ENCODE measurements at places on chromosomes 5 and 9.
A peak's percentile ranks its signal among the peaks of the same experiment; 100 is the strongest.

GRCh38 chr5:123087173-123088030, 1.6 kb upstream of the PRDM6 start:
- DNase-seq = no peak

DNA sequence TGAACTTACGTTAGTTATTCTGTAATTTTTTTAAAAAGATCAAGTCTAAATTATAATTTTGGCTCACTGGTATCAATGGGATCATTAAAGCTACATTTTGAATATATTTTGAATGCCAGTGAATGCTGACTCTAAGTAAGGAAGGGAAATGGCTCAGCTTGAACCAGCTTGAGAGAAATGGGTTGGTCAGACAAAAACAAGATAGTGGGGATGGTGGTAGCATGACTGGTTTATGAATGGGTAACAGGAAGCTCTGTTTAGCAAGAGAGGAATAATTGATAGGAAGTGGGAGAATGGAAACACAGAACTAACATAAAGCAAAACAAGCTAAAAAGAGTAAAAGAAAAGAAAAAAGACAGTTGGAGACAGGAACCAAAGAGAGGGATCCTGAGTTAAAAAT, 220.2 kb downstream of the ADAMTS6 start:
- no peak for DNase-seq

DNA sequence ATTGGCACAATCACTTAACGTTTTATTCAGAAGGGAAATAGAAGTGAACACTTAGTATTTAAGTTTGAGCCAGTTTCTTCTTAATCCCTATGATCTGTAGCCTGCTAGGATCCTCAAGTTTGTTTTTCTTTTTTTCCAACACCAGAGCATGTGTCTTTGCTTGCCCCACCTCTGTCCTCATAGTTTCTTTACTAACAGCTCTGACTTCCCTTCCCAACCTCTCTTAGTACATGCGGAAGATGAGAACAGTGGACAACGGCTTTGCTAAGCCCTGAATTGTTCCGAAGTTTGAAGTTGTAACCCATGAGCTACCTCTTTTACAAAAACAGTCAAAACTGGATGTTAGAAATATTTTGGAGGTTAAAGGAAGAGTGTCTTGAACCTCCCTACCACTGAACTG, 61.7 kb upstream of the TAF11L2 start:
- DNase-seq = no peak

- DNase-seq = no peak
These were observed 38.1 kb downstream of the SLC12A2 start for GRCh38 chr5:128121651-128122050.

- DNase-seq = no peak
These were observed 66.1 kb downstream of the PAPPA start for GRCh38 chr9:116219686-116220085.

- DNase-seq = peak; percentile 46
These were observed 161.2 kb upstream of the PITX1 start for GRCh38 chr5:135195270-135195608.

GRCh38 chr9:137552022-137552768, 516 bp downstream of the MRPL41 start:
- DNase-seq = no peak

DNA sequence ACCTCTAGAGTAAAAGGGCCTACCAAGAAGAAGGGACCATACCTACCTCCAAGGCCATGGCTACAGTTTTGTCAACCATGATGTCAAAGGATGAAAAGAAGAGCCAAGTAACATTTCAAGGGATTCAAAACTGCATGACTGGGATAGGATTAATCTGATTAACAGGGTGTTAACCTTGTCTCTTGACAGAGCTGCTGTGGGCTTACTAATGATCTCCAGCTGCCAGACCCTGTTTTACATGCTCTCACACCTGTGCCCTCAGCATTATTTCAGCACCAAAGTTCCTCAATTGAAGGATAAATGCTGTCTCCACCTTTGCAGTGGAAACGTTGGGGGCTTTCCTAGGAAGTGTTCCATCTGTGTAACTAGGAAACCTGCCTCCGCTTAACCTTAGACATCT, 78.3 kb downstream of the DMAC1 start:
- no peak for DNase-seq

GRCh38 chr9:1978941-1979340, 36.2 kb upstream of the SMARCA2 start:
- DNase-seq = peak; percentile 77

- DNase-seq = no peak
These were observed 127.3 kb downstream of the XRCC4 start for GRCh38 chr5:83204651-83205050.

DNA sequence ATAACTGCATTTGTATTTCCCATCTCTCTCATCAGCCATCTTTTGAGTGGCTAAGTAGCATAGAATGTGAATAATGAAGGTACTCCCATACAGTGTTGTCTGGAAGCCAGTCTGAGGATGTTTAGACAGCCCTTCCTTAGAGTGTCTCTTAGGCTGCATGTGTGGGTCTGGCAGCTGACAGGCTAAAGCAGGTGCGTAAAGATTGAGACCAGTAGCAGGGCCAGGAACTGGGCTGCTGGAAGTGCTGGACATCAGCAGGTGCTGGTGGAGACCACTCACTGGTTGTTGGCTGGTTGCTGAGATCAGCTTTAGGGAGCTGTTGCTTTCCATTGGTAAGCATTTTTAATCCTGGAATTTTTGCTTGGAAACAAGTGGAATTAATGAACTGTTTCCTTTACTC, 197.5 kb downstream of the PCSK5 start:
- no peak for DNase-seq

GRCh38 chr9:31112491-31112890, 1272.0 kb upstream of the ACO1 start:
- DNase-seq = no peak

GRCh38 chr5:142743592-142744441, 26.4 kb upstream of the ARHGAP26 start:
- peak; percentile 41 for DNase-seq

- DNase-seq = peak; percentile 23
These were observed 7.1 kb upstream of the PLK2 start for GRCh38 chr5:58466939-58467338.

GRCh38 chr5:133051061-133051541, 712 bp upstream of the HSPA4 start:
- no peak for DNase-seq

DNA sequence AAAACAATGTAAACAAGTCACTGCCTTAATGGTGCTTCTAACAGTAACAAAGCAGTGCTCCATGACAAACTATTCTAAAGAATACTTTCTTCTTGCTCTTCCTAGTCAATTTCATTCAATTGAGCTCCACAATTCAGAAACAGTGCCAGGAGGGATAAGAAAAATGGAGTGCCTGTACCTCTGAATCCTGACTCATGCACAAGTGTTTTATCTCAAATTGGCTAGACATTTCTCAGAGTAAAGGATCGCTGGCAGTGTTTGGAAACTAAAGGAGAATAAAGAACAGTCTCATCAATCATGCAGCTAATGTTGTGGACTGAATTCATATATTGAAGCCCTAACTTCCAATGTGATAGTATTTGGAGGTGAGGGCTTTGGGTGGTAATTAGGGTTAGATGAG, 27.6 kb downstream of the SLC25A51 start:
- DNase-seq = no peak

DNA sequence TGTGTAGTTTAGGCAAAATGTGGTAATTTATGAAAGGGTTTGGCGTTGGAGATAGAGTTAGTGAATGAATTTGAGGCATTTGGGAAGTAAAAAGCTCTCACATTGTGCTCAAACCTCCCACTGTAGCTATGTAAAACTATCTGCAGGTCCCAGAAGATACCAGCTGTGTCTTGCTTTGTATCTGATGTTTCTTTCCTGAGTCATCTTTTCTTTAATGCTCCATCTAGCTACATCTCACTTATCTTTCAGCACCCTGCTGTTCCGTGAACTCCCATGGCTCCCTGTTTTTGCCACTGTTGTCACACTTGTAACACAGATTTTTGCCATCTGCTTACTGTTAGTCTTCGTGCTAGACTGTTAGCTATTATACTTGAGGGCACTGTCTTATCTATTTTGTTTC, 253.1 kb downstream of the NPR3 start:
- DNase-seq = peak; percentile 16

GRCh38 chr9:76573905-76574760, 115.2 kb downstream of the GCNT1 start:
- peak; percentile 23 for DNase-seq

GRCh38 chr9:125549465-125549871, 157.5 kb downstream of the MAPKAP1 start:
- DNase-seq = no peak

DNA sequence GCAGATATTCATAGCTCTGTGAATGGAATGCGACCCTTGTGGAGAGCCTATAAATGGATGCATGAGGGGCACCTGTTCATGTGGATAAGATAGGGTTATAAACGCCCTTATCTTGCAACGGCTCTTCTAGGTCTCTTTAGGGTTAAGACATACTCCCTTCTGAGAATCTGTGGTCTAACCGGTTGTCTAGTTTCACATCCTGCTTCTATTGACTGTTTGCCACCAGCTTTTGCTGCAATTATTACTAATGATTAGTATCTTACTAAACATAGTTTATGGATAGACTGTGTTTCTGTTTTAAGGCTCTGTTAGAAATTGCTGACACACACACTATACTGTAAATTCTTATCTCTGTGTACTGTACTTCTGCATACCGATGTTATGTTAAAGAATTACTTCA, 198.9 kb upstream of the CYLC2 start:
- no peak for DNase-seq

- peak; percentile 56 for DNase-seq
These were observed 14.6 kb upstream of the PRR16 start for GRCh38 chr5:120449501-120449900.

GRCh38 chr9:22045423-22045822, 36.3 kb upstream of the CDKN2B start:
- no peak for DNase-seq

DNA sequence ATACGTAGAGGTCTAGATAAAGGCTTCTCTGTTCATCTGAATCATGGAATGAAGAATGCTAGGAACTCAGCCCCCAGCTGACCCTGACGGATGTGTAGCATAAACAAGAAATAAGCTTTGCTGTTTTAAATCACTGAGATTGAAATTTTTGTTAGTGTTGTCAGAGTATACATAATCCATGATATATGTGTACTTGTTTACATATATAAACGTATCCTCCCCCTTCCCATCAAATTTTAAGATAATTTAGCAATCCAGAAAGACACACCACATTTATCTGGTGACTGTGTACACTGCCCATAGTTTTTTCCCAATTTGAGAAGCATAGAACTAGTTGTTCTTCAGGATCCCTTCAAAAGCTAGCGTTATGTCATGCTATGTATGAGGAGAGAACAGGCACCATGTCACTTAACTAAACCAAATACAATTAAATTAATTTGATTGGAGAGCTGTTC, 80.8 kb upstream of the OSMR start:
- DNase-seq = peak; percentile 86

DNA sequence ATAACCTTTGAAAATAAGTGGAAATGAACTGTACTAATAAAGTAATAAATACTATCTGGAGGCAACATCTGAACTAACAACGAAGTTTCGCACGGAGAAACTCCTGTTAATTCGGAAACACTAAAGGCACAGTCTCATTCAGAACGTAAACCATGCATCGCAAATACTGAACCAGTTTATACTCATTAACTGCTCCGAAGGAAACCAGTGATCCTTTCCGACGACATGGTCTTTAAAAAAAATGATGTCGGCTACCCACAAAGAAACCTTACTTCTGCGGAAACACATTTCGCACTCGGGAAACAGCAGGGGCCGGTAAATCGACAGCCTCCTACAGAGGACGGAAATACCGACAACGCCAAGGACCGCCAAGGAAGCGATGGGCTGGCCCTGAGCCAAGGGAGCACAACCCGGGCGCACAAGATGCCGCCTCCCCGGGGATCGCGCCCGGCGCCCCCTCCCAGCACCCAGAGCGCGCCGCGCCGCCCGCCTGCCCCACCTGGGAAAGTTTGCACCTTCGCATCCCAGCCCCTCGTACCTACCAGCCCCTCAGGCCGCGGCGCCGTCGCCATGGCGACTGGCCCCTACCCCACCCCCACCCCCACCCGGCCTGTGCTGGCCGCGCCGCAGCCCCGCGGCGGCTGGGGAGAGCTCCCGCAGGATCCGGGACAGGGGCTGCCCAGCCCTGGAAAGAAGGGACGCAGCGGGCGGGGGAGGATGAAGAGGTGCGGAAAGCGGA, 732 bp downstream of the PRKAA1 start:
- peak; percentile 76 for DNase-seq

DNA sequence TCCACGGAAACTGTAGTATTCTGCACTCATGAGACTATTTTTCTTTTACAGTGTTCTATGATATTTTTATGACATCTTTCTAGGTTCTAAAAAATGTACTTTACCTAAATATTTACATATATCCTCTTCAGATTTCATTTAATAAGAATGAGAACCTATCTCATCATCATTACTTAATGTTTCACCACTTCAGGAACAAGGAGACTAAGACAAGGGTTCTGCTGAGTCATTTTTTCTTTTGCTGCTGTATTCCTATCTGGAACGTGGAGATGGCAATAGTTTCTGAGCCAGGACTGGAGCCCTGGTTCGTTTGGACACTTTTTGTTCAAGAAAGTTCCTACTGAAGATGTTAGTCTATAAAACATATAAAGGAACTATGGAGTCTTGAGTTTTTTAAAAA, 258.2 kb upstream of the MAP3K1 start:
- DNase-seq = no peak
